Subcutaneous preadipocyte (primary cell): ENCODE measurements at places on chromosomes 7 and 10. TPM values are rescaled to one million over a fixed set of nuclear protein-coding genes. Genes with fewer than 3 reads are reported as not detected.

The MKI67 gene
- 27.2 and 43.2 TPM in 2 replicates for total RNA-seq

The GJC3 gene
- 0.20 TPM in 1 of 2 replicates, not detected in the other for total RNA-seq

The GPC2 gene
- total RNA-seq: 0.73 and 2.3 TPM in 2 replicates

The MYO1G gene
- under 0.01 TPM in 2 replicates for total RNA-seq
